ENCODE measurements at places on chromosomes 1 and 21. TPM values are rescaled to one million over a fixed set of nuclear protein-coding genes. Genes with fewer than 3 reads are reported as not detected.

RPS27 gene
- total RNA-seq = 1,095 TPM

SLC35F3 gene
- 19.1 TPM for total RNA-seq

ZNF683 gene
- total RNA-seq = not detected

BATF3 gene
- 2.4 TPM for total RNA-seq

BEND5 gene
- total RNA-seq = not detected

FNDC10 gene
- 16.2 TPM for total RNA-seq

HTR1D gene
- 3.5 TPM for total RNA-seq

CNKSR1 gene
- total RNA-seq = 13.7 TPM

SPRR5 gene
- total RNA-seq = not detected

HSD3B2 gene
- 1.2 TPM for total RNA-seq

TSPEAR gene
- not detected for total RNA-seq

PRAMEF17 gene
- not detected for total RNA-seq

OR14A2 gene
- total RNA-seq = not detected

PTAFR gene
- total RNA-seq = 0.13 TPM

RNU1-1 gene
- 1,290 TPM for total RNA-seq

ZRANB2 gene
- total RNA-seq = 64.9 TPM

OR2T3 gene
- not detected for total RNA-seq

HFM1 gene
- total RNA-seq = 0.39 TPM

HMGCS2 gene
- 0.33 TPM for total RNA-seq

SNRPE gene
- 217 TPM for total RNA-seq

ROR1 gene
- 19.3 TPM for total RNA-seq

NOTCH2NLA gene
- total RNA-seq = 30.0 TPM

NUAK2 gene
- 17.4 TPM for total RNA-seq

FBXO2 gene
- total RNA-seq = 131 TPM

MCOLN3 gene
- 14.2 TPM for total RNA-seq

SLFNL1 gene
- total RNA-seq = 0.10 TPM

TCP10L gene
- 0.57 TPM for total RNA-seq

NUP210L gene
- 0.05 TPM for total RNA-seq

KCNK1 gene
- 0.13 TPM for total RNA-seq

FOXD3 gene
- 0.80 TPM for total RNA-seq

FAM78B gene
- total RNA-seq = 0.41 TPM

CCDC27 gene
- not detected for total RNA-seq

PTPN22 gene
- not detected for total RNA-seq

ANGPTL7 gene
- not detected for total RNA-seq

ECM1 gene
- 2.2 TPM for total RNA-seq

RASSF5 gene
- 1.6 TPM for total RNA-seq

CELA3B gene
- total RNA-seq = 3.4 TPM

Data from Panc1 (cell line).